ENCODE measurements at places on chromosomes 5 and 9.
A peak's percentile ranks its signal among the peaks of the same experiment; 100 is the strongest.

DNA sequence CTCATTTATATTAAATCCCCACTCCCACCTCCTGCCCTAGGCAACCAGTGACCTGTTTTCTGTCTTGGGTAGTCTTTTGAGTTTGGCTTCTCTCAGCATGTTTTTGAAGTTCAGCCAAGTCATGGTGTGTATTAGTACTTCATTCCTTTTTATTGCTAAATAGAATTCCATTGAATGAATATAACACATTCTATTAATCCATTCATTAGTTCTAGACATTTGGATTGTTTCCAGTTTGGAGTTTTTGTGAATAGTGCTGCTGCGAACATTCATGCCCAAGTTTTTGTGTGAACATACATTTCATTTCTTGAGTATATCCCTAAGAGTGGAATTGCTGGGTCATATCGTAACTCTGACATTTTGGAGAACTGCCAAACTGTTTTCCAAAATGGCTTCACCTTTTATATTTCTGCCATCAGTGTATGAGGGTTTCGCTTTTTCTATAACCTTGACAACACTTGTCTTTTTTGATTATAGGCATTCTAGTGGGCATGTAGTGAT lies 2.7 kb downstream of the ZNF346 start:
- no peak for DNase-seq

- DNase-seq = no peak
These were observed 156.6 kb upstream of the PHYKPL start for GRCh38 chr5:178389026-178389729.

GRCh38 chr9:108642871-108643270 lies 212.9 kb downstream of the ACTL7B start:
- no peak for DNase-seq

GRCh38 chr5:150293091-150293941 lies 3.7 kb upstream of the CAMK2A start:
- no peak for DNase-seq

DNA sequence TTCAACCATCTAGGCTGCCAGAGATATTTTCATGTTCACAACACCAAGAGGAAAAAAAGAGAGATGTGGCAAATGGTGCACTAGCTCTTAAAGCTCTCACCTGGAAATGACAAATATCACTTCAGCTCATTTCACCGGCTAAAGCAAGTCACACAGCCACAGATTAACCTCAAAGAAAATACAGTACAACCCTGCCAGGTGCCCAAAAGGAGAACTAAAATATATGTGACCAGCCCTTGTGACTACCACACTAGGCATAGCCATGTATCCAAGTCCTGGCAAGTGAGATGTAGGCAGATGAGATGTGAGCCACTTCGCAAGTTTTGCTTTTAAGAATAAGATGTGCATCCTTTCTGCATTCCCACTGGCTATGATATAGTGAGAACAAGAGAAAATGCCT lies 41.4 kb downstream of the AGTPBP1 start:
- DNase-seq = no peak

GRCh38 chr9:133103183-133103986 lies 17.7 kb downstream of the RALGDS start:
- DNase-seq = peak; percentile 35

- no peak for DNase-seq
These were observed 1571.5 kb upstream of the WWC1 start for GRCh38 chr5:166719991-166720390.

- DNase-seq = no peak
These were observed 118.0 kb downstream of the SPATA31D1 start for GRCh38 chr9:82106536-82106935.

GRCh38 chr5:154937186-154937717 lies 759 bp downstream of the GEMIN5 start:
- no peak for DNase-seq

- DNase-seq = no peak
These were observed 117.5 kb downstream of the MED10 start for GRCh38 chr5:6260846-6261245.

DNA sequence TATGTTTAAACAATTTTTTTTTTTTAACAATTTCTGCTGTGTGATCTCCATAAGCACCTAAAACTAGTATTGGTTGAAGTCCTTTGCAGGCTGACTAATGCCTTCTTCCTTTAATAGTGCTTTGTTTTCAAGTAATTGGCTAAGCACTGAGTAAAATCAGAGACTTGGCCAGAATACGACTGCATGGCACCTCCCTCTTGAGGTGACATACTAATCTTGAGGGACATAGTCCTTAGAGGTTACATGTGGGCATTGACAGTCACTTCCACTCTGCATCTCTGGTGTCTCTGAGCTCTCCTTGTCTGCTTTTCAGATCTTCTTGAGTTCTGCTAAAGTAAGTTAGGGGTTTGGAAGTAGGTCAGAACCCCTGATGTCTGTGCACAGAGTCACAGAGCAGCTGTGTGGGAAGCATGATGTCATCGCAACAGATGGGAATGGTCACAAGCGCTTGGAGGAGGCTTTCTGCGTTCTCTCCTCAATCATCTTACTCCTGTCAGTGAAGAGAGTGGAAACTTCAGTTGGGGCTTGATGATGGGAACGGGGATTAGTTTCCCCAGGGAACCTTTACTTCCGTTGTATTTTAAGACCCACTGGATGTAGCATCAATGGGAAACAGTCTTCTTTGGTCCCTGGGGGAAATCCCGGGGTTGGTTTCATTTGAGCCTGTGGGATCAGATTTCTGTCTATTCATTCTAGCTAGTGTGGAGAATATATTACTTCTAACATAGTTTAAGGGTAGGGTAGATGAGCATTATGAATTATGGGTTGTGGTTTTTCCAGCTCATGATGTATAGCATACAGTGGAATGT lies 136.9 kb downstream of the ARHGAP26 start:
- peak; percentile 42 for DNase-seq

All from RPMI7951 (cell line).